ENCODE measurements at places on chromosomes 2 and 18.
A peak's percentile ranks its signal among the peaks of the same experiment; 100 is the strongest.

DNA sequence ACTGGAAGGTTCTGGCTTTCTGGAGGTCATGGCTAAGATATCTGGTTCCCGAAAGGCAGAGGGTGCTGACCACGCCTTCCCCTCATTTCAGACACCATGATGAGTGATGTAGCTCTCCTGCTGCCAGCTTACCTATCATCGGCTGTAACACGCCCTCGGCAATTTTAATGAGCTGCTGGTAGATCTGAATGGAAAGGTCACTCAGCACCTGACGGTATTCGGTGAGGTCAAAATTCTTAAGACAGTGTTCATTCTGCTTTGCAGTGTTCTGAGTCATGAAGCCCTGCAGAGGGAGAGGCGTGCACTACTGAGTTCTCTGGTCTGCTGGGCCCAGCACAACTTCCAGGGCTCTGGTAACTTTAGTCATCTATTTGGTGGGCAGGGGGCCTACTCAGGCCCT, 25.7 kb upstream of the ACAA2 start:
- DNase-seq = no peak

GRCh38 chr2:105643405-105644173, 101.1 kb upstream of the NCK2 start:
- no peak for DNase-seq

GRCh38 chr2:160956243-160956802, 203.9 kb upstream of the TANK start:
- DNase-seq = no peak

DNA sequence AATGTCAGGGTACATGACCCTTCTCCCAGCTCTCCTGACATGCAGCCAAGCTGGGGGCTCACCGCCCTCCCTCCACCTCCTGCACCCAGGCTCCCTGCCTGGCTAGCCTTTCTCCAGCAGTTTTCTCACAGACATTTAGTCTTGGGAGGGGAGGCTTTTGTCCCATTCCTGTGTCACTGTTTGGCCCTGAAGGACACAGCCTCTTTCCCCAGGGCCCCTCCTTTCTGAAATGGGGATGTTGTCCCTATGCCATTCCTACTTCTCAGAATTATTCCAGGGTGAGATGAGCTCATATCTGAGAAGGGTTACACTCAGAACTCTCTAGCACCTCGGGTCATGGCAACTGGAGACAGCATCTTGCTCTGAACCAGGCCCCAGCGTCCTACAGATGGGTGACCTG, 47.3 kb upstream of the MRPL33 start:
- no peak for DNase-seq

GRCh38 chr2:118881490-118882129, 34.2 kb upstream of the EN1 start:
- DNase-seq = peak; percentile 59

- DNase-seq = no peak
Observed at GRCh38 chr2:54073796-54074195, 41.6 kb upstream of the ACYP2 start.

GRCh38 chr18:54877076-54877475, 48.8 kb downstream of the RAB27B start:
- DNase-seq = no peak

GRCh38 chr18:63016270-63016669, 300.9 kb downstream of the PHLPP1 start:
- DNase-seq = peak; percentile 40

GRCh38 chr18:59276047-59276446, 2.8 kb upstream of the RAX start:
- no peak for DNase-seq

- no peak for DNase-seq
Observed at GRCh38 chr2:181662287-181662686, 5.4 kb upstream of the CERKL start.

DNA sequence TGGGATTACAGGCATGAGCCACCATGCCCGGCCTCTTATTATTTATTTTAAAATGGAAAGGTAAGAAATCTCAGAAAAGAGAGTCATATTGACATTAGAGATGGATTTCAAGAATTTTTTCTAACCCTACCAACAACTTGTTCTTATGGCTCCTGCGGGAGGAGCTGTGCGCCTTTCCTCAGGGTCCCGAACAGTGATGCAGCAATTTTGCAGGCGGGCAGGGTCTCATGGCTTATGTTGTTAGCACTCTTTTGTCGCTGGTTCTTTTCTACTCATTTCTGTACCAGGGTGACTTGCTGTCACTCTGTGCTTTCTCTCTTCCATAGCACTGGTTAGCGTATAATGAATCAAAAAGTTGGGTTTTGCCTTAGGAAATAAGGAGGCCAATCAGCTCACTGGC, 148.8 kb upstream of the DLGAP1 start:
- no peak for DNase-seq
